ENCODE measurements at places on chromosomes 7 and 10.
A peak's percentile ranks its signal among the peaks of the same experiment; 100 is the strongest.

DNA sequence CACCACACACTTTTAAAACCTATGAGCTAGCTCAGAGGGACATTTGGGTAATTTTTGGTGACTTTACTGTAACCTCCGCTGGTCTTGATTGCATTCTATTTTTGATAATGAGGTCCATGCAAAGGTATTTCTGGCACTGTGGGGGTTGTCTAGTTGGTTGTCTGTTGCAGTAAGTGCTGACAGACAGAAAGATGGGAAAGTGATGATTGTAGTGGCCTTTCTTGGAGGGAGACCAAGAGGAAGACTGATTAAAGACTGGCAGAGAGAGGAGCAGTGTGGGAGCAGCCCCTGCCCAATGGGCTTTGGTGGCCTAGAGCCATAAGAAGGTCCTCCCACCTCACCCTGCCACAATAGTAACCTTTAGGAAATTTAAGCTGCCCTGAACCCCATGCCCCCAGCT, 173.4 kb upstream of the CTBP2 start:
- no peak for DNase-seq

DNA sequence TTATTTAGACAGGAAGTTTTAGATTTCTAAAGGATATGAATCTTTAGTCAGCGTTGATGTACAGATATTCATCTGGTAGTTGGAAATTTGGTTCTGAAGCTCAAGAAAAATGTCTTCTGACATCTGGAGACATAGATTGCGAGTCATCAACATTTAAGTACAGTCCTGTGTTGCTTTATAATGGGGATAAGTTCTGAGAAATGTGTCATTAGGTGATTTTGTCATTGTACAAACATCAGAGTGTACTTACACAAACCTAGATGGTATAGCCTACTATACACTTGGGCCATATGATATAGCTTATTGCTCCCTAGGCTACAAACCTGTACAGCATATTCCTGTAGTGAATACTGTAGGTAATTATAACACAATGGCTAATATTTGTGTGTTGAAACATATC, 49.6 kb upstream of the UBN2 start:
- no peak for DNase-seq

GRCh38 chr10:97261656-97262055, 30.8 kb downstream of the ARHGAP19 start:
- no peak for DNase-seq

- no peak for DNase-seq
These were observed 165.9 kb upstream of the NAMPT start for GRCh38 chr7:106450716-106451115.

GRCh38 chr10:80265740-80266512, 23.5 kb downstream of the MAT1A start:
- no peak for DNase-seq

GRCh38 chr10:14383266-14383665, 52.5 kb upstream of the FRMD4A start:
- DNase-seq = no peak

DNA sequence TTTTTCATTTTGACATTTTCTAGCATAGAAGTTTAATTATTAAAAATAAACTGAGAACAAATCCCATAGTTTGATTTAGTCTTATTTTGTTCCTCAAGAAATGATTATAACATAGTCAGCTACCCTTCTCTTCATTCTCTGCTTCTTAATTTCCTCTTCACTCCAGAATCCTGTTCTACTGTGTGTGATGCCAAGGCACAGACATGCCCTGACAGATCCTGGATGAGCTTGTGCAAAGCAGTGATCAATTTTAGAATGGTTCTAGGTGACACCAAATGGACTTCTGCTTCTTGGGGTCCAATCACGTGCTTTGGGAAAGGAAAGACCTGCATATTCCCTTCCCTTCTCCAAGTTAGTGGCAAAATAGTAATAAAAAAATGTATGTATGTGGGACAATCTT, 665.6 kb downstream of the MAGI2 start:
- no peak for DNase-seq

DNA sequence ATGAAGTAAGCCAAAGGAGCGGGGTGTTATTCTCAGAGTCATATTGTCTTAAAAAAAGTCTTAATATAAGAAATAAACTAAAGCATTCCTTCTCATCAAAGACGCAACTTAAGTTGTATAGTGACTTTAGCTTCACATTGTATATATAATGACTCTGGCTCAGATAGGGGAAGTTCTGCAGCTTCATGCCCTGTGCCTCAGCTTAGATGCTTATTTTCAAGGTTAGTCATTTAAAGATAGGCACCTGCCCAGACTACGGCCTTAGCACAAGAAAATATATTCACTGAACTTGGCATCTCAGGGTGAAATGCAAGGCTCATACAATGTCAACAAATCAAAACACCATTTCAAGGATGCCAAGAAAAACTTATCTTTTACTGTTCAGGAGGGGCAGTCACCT, 52.8 kb upstream of the DNAJB12 start:
- DNase-seq = no peak

DNA sequence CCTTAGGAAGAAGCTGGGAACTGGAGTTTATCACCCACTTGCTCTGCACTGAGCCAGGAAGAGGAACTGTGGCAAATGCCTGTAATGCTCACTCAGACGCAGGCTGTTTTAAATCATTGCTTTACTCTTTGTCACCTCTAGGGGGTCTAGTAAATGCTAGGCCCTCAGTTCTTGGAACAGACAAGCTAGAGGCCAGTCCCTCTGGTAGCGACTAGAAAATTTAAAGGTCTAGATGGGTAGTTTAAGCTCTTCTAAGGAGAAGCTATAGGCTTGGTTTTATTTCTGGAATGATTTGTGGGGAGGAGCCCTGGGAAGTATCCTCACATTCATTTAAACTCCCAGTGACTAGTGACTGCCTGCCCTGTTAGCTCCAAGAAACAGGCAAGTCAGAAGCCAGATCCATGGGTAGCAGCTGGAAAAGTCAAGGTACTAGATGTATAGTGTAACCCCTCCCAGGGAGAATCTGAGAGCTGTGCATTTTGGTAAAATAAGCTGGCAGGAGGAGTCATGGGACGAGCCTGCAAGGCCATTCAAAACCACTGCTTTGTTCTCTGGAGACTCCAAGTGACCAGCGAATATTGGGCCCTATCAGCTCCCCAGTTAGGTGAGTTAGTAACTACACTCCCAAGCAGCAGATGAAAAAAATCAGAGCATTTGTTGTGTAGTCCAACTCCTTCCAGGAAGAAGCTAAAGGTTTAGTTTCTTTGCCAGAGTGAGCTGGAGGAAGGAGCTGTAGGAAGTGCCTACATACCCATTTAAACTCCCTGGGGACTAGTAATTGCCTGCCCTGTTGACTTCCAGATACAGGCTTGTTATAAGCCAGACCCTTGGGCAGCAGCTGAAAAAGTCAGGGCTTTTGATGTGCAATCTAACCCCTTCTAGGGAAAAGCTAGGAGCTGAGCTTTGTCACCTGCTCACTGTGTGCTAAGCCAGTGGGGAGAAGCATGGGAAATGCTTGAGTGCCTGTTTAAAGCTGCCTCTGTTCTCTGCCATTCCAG, 68.9 kb downstream of the DYNC1I1 start:
- DNase-seq = no peak

DNA sequence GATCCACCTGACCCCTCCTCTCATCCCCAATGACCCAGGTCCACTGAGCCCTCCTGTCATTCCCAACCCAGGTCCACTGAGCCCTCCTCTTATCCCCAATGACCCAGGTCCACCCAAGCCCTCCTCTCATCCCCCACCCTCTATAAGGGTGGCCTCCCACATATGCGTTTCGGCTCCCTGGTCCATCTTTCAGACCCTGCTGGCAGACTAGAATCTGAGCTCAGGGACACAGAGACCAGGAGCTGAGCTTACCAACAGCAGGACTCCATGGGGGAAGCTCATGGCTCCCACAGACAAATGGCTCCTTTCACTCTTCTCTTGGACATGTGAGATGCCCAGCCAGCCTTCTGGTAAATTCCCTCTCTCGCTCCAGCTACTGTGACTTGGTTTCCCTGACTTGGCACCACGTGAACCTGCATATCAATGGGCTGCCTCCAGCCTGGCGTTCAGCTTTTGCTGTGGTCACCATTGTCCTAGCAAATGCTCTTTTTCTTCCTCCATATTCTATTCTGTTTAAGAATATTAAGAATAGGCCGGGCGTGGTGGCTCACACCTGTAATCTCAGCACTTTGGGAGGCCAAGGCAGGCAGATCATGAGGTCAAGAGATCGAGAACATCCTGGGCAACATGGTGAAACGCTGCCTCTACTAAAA, 24.8 kb upstream of the INPP5A start:
- no peak for DNase-seq

GRCh38 chr7:39465055-39465929, 100.9 kb upstream of the YAE1 start:
- DNase-seq = peak; percentile 60

GRCh38 chr10:49688261-49688846, 8.9 kb downstream of the C10orf53 start:
- DNase-seq = no peak

DNA sequence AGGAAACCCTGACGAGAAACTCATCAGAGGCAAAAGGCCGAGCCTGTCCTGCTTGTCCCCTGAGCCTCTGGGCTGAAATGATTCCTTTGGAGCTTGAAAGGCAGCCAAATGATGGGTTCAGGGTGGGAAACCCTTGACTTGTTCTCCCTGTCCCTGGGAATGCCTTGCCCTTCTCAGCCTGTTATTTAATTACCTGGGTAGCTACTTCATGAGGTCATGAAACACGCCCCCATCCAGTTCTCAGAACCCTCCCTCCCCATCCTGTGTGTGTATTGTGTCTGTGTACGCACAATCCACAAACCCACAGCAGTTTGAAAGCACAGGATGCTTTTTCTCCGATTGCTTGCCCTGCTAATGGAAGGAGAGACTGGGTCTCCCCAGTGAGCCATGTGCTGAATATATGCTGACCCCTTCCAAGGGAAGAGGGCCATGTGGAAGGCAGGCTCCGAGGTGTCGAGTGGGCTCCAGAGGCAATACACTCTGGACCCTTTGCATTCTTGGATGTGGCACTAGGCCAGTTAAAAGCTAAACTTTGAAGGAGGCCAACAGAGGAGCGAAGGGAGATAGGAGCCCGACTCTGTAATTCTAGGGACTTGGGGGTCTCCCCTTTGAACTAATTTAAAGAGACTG, 10.6 kb downstream of the DUSP5 start:
- no peak for DNase-seq

DNA sequence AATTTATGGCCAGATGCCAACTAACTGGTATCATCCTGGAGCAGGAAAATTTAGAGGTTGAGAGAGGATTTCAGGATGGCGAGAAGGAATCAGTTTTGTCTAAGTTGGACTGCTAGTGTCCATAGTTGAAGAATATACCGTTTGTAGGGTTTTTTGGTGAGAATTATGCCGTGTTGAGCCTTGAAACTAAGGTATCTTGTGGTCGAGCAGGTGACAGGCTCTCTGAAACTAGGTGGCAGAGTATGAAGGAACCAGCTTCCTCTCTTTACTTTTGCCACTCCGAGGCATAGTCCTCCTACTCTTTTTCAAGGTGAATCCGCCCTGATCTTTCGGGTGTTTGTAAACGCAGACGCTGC, 9.7 kb downstream of the MDFIC start:
- no peak for DNase-seq

GRCh38 chr10:45419676-45420025, 45.6 kb downstream of the ALOX5 start:
- DNase-seq = peak; percentile 23

DNA sequence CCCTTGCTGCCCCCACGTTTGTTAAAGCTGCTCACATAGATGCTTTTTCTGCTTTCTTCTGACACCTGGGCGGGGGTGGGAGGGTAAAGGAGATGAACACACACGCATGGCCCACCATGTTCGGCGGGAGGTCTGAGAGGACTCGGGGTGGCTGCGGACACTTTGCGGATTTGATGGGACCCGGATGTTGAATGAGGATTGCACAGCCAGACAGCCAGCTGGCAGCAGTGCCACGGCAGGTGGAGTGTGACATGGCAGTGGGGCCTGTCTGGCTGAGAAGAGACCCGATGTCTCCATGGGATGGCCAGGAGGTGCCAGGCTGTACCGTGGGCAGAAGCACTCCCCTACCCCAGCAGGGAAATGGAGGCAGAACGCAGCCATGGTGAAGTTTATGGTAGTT, 31.2 kb downstream of the PPP2R2D start:
- no peak for DNase-seq

DNA sequence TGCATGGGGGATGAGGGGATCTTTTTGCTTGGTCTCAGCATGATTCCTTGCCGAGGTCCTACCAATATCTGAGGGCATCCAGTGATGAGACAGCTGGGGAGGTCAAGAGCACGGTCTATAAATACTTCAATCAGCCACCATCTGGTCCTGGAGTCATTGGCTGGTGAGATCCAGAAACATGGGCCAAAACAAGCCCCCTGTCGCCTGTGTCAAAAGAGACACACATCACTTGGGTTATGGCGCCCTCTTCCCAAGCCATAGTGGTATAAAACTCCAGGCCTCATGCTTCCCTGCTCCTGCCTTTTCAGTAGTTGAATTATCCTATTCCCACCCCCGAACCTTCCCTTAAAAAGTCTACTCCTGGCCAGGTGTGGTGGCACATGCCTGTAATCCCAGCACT, 60.9 kb downstream of the SLC35B4 start:
- no peak for DNase-seq

- no peak for DNase-seq
These were observed 23.0 kb downstream of the GSDME start for GRCh38 chr7:24734306-24734705.

GRCh38 chr7:36038063-36038721, 114.9 kb upstream of the EEPD1 start:
- no peak for DNase-seq

DNA sequence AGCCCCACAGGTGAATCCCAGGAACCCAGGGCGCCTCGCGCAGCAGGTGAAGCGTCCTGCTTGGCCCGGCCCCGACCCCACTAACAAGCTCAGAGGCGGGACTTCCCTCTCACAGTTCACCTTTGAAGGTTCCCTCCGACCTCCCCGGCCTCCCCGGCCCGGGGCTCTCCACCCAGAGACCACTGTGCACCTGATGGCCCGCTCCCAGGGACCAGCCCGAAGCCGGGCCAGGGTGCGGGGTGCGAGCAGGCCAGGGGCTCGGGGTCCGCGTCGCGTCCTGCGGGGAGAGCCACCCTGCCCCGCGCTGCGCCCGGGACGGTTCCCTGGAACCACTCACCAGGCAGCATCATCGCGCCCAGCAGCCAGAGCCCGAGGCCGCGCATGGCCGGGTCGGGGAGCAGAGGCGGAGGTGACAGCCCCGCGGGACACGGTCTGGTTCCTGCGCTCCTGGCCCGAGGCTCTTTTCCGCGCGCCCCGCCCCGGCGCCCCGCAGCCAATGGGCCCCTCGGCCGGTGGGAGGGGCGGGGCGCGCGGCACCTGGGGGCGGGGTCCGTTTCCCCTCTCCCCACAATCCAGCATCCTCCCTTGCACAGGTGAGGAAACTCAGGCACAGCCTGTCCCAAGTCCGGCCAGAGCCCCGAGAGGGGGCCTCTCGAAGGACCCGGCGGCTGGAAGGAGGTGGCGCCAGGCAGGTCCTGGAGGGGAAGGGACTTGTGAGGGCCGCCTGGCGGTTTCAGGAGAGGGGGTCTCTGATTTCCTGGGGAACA, at the start of gene ADAM8:
Gene ADAM8, minus strand, starts transcription at position 434 of the 767 bp plus-strand sequence. Its CDS starts 51 bp downstream, at position 383.
- peak; percentile 9 for DNase-seq

- DNase-seq = no peak
These were observed 11.7 kb downstream of the CDHR1 start for GRCh38 chr10:84205853-84206525.

- no peak for DNase-seq
These were observed 19.5 kb upstream of the CARD11 start for GRCh38 chr7:3063016-3063753.
